ENCODE measurements at places on chromosomes 5 and 9.

- no peak for DNase-seq
Observed at GRCh38 chr5:61334868-61335615, 3.0 kb downstream of the ZSWIM6 start.

DNA sequence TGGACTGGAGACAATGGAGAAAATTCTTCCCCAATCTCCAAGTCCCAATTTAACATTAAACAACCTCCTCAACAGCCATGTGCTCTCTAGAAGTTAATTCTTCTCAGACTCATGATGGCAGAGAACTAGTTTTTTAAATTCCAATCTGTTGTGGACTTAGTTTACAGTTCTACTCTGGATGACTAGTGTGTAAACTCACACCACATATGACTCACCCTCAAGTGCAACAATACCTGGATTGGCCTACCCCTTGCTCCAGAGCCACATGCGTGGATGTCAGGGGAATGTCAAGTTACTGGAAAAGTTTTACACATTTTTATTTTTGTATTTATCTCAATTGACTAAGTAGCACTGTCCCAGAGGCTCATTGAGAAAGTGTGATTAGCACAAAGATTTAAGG, 136.0 kb upstream of the EFNA5 start:
- DNase-seq = no peak

GRCh38 chr9:114641967-114642366, 15.6 kb downstream of the TEX53 start:
- DNase-seq = no peak

DNA sequence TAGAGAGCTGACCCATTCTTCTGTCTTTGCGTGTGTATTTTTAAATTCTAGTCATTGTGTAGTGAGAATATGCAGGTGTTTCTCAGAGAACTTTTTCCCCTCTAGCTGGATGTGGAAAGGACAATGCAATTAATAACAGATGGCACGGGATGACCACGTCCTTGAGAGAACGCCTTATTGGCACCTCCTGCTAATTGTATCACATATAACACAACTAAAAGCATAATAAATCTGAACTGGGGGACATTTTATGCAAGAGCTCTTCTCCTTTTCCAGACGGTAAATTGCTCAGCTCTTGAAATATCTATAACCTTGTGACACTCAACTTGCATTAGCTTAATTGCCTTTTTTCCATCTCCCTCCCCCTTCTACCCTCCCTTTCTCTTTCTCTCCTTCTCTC, 62.9 kb upstream of the IZUMO3 start:
- no peak for DNase-seq

DNA sequence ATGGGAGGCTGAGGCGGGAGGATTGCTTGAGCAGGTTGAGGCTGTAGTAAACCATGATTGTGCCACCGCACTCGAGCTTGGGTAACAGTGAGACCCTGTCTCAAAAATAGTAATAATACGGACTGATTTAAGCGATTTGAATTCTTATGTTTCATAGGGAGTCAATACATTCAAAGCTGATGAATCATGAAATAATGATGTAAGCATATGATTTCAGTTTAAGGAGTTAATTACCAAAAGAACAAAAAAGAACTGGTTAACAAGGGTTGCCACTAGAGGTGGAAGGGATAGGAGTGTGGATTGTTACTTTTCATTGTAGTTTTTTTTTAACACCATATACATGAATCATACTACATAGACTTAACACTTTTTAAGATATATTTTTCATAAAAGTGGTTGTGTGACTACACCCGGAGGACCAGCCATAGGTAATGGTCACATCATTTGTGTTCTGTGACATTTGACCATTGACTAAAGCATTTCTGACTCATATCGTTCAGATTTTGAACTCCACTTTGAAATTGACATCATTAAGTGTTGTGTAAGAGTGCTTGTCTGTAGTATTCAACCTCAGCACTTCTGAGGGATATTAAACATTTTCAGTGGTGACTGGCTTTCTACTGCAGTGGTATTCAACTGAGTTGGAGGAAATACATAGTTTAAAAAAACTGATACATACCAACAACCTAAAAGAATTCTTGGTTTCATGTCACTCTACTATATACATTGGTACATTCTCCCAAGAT, 7.0 kb downstream of the TRMT10B start:
- no peak for DNase-seq

GRCh38 chr5:138078006-138078643, 5.7 kb upstream of the WNT8A start:
- DNase-seq = no peak

GRCh38 chr9:16396389-16396788, 474.1 kb downstream of the BNC2 start:
- DNase-seq = no peak

GRCh38 chr9:101265261-101265660, 119.5 kb downstream of the BAAT start:
- no peak for DNase-seq

DNA sequence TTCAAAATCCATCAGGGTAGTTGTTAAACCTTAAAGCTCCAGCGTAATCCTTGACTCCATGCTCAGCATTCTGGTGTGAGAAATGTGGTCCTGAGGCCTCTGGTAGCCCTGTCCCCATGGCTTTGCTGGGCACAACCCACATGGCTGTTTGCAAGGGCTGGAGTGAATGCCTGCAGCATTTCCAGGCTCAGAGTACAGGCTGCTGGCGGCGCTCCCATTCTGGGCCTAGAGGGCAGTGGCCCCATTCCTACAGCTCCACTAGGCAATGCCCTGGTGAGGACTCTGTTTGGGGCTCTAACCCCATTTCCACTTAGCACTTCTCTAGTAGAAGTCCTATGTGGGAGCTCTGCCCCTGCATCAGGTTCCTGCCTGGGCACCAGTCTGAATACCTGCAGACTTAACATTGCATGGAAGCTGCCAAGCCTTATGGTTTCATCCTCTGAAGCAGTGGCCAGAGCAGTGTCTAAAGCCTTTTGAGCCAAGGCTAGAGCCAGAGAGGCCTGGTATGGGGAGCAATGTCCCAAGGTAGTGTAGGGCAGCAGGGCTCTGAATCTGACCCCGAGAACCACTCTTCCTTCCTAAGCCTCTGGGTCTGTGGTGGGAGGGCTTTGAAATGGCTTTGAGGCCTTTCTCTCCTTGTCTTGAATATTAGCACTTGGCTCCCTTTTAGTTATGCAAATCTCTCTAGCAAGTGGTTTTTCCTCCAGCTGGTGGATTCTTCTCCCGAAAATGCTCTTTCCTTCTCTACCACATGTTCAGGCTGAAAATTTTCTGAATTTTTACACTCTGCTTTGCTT, 5.8 kb upstream of the ALDH1A1 start:
- DNase-seq = no peak

DNA sequence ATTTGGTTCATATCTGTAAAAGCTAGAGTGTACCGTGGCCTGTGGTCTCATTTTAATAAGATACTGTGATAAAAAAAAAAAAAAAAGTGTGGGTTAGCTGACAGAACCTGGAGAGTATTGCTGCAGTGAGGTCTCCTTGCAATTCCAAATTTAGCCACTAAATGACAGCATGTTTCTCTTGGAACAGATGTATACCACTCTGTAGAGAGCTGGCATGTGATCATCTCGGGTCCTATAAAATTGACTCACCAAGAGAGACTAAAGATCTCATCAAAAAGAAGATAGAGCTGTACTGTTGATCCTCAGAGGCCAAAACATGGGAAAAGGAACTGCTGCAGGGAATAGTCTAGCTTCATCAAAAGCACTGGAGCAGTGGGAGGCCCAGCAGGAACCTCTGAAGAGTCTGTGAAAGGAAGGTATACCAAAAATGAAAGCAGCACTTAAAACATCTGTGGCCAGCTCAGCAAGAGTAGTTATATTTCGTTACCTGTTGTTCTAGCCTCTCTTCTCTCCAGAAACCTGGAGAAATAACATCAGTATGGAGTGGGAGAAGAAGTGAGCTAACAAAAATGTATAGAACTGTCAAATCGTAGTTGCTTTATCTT, 826.8 kb downstream of the EFNA5 start:
- no peak for DNase-seq

- DNase-seq = no peak
Observed at GRCh38 chr9:84101964-84102632, 121.5 kb downstream of the RMI1 start.

GRCh38 chr9:92969516-92970466, 22.5 kb downstream of the FGD3 start:
- no peak for DNase-seq

GRCh38 chr5:580436-580835, 31.7 kb upstream of the CEP72 start:
- no peak for DNase-seq

- DNase-seq = no peak
Observed at GRCh38 chr5:79728396-79728795, 38.8 kb downstream of the CMYA5 start.

DNA sequence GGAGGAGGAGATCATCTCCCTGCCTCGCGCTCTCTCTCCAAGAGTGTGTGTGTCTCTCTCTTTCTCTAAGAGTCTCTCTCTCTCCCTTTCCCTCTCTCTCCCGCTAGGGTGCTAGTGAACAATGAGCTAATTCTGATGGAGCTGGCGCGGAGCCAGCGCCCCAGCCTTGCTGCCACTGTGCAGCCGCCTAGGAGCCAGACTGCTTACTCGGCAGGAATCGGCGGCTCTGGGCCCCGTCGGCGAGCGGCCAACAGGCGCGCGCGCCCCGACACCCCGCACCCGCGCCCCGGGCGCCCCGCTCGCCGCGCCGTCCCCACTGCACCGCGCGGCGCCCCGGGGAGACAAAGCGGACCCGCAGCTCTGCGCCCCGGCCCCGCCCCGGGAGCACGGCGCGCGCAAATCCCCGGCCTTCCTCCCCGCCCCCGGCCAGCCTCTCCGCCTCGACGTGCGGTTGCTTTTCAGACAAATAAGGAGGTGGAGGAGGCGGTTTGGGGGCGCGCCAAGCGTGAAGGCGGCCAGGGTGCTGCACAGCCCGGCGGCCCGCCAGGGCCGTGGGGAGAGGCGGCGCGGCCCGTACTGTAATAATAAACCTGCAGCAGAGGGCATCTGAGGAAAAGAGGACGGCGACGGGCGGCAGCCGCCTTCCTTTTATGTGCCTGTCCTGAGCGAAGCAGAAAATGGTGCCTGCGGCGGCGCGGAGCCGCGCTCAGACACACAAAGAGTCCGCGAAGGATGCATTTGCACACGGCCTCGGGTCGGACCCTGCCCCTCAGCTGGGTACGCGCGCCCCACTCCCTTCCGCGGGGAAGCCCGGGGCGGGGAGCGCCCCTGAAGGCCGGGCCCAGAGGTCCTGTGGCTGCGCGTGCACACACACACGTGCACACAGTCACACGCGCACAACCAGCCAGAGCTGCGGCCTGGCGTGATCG, 625 bp upstream of the NREP start:
- DNase-seq = peak; percentile 44

- no peak for DNase-seq
Observed at GRCh38 chr5:104533498-104533897, 970.9 kb upstream of the NUDT12 start.

DNA sequence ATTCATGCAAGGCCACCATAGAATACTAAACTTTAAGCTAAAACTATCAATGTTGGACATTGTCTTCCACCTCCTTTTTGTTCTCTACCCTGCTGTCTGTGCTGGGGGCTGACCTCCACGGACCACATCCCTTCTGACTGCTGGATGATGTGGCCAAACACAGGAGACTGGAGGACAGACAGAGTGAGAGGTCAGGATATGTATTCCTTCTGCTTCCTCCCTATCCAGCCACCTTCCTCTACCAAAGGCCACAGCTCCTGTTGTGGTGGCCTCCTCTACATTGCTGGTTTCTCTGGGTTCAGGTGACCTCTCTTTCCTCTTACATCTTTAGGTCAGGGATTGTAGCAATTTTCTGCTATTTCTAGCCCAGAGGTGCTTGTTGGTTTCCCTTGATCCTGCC, 148.1 kb downstream of the ACTBL2 start:
- DNase-seq = no peak

DNA sequence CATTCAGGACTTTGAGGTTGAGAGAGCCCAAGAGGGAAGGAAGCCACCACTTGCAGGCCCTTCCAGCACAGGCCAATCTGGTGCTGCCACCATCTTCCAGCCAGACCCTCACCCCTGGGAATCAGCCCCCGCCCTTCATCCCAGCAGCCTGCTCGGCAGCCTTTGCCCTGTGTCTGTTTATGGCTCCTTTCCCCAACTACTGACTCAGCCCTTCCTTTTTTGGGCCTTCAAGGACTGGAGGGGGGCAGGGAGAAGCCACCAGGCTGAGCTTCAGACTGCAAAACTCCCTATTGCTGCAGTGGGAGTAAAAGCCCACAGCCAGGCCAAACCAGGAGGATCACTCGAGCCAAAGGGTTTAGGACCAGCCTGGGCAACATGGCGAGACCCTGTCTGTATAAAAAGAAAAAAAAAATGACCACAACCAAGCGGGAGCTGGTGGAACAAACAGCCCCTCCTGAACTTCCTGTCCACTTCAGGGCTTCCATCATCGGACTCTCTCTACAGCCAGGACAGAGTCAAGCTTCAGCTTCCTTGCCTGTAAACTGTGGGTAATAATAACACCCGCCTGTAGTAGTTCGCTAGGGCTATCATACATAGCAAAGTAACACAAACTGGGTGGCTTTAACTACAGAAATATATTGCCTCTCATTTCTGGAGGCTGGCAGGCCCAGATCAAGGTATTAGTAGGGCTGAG, 85.9 kb upstream of the IL17B start:
- no peak for DNase-seq

All from activated T-helper 1 cell treated with anti-CD3 and anti-CD28 coated beads, Interleukin-2, amount 50 U/mL, for 16 hours (primary cell).